ENCODE measurements at places on chromosomes 3 and 15.

GRCh38 chr3:46851364-46852333, 11.6 kb downstream of the MYL3 start:
- DNase-seq: peak; percentile 44

DNA sequence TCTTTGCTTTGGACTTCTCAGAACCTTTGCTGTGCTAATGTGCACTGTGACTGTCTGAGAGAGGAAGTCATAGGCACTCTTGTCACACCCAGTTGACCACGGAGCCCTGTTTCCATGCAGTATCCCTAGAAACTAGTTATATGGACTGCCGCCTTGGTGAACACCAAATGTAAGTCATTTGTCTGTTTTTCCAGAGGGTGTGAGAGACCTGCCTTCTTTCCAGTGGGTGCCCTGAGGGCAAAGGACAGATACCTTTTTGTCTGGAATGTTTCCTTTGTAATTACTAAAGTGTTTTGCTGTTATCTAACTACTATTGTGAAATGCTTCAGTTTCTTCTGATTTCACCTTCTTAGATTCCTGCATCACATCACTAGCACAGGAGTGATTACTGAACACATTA, 91.8 kb downstream of the LARS2 start:
- no peak for DNase-seq

DNA sequence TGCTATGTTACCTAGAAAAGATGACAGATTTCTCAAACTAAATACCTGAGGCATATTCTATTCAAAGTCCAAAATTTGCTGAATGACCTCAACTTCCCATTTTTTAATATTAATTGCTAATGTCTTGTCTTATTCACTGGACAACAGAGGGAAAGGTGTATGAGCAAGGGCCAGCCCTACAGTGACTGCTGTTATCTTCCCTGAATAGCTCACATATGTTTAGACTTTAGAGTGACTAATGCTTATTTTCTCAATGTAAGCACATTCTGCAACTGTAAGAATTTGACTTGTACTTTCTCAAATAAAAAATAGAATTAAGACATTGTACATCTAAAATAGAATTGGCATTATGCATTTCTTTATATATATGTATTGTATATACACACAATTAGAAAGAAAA, 26.5 kb upstream of the AADACL2 start:
- no peak for DNase-seq

DNA sequence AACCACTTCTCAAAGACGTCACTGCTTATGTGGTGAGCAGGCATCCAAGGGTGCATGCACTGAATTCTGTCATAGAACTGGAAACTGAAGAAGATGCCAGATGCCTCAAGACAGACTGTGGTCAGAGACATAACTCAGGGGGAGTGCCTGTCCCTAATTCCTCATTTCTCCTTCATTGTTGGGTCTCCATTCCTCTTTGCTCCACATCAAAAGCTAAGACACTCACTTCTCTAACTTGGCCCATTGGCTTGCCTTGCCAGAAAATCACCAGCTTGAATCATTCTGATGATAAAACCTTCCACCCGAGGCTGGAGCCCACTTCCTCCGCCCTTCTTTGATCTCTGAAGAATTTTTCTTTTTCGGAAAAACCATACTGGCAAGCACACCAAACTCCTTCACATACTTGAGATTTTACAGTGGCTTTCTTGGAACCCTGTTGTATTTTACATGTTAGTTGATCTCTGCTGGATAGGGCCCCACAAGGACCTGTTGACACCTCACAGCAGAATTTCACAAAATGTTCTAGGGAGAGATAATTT, 69.9 kb downstream of the COL8A1 start:
- no peak for DNase-seq

DNA sequence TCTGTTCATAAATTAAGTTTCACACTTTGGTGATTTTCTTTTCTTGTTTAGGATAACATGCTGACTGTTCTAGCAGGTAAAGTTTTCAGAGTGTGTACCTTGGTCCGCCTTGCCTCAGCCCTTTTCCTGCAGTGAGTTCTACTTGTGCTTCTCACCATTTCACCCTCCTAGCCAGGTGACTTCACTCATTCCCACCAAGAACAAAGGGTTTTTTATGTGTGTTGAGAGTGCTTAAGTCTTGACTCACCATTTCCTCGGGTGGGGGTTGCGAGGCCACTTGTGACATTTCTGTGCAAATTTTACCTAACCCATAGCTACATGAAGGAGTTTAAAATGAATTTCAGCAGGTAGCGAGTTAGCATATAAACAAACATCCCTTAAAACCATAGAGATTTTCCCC, 81.4 kb downstream of the C3orf38 start:
- no peak for DNase-seq

Measured in left ventricle myocardium superior (tissue), 1 donor.